ENCODE measurements at places on chromosomes 2 and 18.

DNA sequence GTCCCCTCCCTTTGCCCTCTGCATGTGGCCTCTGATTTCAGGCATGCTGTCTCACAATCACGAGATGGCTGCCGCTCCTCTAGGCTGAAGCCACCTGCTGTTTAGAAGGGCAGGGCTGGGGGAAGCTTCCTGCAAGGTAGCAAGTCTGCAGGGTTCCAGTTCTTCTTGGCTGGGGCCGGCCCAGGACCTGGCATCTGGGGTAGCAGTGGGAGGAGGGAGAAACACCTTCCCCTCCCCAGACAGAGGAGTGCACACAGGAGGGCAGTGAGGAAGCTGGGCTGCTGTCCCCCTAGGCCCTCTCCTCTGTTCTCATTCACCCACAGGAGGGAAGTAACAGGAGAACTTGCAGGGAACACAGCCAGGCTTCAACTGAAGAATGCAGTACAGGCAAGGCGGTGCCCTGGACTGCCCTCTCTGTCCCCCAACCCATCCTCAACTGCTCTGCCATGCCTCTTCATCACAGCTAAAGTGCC lies 345.9 kb upstream of the HS6ST1 start:
- no peak for DNase-seq

- DNase-seq, result no peak
These were observed 753.7 kb downstream of the DSC3 start for GRCh38 chr18:30288662-30289414.

- no peak for DNase-seq
These were observed 110.8 kb downstream of the SETBP1 start for GRCh38 chr18:44791520-44791919.

GRCh38 chr2:168517816-168518215 lies 61.7 kb downstream of the CERS6 start:
- DNase-seq, result no peak

Data from DMS53 (cell line).